ENCODE measurements at places on chromosomes 5 and 9. TPM values are rescaled to one million over a fixed set of nuclear protein-coding genes. Genes with fewer than 3 reads are reported as not detected.

- no peak for DNase-seq
- no peaks in the 10 kb centered on the region for H3K36me3 ChIP-seq
- no peaks in the 10 kb centered on the region for H3K27me3 ChIP-seq
- H3K27ac ChIP-seq: no peak overlapping the region
- no peak overlapping the region for H3K4me3 ChIP-seq
Observed at GRCh38 chr9:16461851-16462250, 408.6 kb downstream of the BNC2 start.

DNA sequence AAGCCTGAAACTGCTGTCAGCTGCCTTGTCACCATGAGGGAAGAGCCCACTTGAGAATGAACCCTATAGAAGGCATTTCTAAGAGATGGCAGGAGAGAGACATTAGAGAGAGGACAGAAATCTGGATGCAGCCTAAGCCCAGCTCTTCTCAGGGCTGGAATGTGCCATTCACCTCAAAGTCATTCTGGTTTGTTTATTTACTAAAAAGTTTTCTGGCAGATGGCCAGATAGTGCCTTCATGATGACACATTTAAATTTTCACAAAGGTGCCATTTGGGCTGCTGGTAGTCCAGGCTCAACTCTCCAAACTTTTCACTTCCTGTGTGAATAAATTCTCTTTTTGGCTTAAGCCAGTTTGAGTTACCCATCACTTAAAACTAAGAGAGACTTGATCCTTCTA is 144.6 kb upstream of the ZNF366 start:
- H3K27ac ChIP-seq: no peak overlapping the region
- DNase-seq: no peak
- H3K4me3 ChIP-seq: no peak overlapping the region
- H3K36me3 ChIP-seq: no peaks in the 10 kb centered on the region
- H3K4me1 ChIP-seq: no peaks in the 10 kb centered on the region
- H3K27me3 ChIP-seq: no peaks in the 10 kb centered on the region

- H3K27me3 ChIP-seq: no peaks in the 10 kb centered on the region
- DNase-seq: no peak
- H3K36me3 ChIP-seq: no peaks in the 10 kb centered on the region
- H3K4me3 ChIP-seq: no peak overlapping the region
Observed at GRCh38 chr5:61878471-61878870, 427.5 kb upstream of the KIF2A start.

DNA sequence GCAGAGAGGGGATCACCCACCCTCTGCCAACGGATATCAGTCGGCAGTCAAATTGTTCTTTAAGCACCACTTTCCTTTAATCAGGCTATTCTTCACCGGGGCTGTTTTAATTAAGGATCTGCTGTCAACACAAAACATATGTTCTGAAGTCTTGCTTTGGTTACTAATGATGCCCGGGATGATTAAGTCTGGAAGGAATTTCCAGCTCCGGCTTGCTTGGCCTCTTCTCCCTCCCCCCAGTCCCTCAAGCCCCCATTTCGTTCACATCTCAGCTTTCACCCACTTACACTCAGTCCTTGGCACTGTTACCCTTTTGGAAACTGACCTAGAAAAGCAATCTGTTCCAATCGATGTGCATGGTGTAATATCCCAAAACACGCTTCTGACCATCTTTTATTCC is 74.7 kb downstream of the MSX2 start:
- no peak for DNase-seq
- H3K36me3 ChIP-seq: no peaks in the 10 kb centered on the region
- no peaks in the 10 kb centered on the region for H3K27me3 ChIP-seq
- H3K4me1 ChIP-seq: no peaks in the 10 kb centered on the region

DNA sequence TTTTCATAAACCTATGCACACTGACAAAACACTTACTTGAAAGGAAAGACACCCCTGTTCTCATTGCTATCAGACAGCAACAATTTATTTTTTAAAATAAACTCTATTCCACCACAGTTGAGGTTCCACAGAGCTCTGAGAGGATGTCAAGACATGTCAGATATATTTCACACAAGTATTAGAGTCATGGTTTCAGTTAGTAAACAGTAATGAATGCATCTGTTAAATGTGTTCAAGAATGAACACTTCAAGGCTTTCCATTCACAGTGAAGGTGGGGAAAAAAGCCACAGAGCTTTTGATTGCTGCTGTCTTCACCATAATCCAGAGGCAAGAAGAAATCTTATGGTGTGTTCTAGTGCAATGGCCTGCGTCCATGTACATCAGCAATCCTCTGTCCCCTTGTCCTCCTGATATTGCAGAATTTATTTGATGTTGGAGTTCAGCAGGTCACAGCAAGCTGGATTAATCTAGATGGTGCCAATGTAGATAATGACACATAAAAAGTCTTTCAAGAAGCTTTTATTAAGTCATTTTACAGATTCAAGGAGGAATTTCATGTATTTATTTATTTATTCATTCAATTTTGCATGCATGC is 146.8 kb downstream of the GHR start:
- H3K4me1 ChIP-seq: no peaks in the 10 kb centered on the region
- no peak overlapping the region for H3K4me3 ChIP-seq
- H3K27me3 ChIP-seq: no peaks in the 10 kb centered on the region
- no peaks in the 10 kb centered on the region for H3K36me3 ChIP-seq
- H3K27ac ChIP-seq: no peak overlapping the region

DNA sequence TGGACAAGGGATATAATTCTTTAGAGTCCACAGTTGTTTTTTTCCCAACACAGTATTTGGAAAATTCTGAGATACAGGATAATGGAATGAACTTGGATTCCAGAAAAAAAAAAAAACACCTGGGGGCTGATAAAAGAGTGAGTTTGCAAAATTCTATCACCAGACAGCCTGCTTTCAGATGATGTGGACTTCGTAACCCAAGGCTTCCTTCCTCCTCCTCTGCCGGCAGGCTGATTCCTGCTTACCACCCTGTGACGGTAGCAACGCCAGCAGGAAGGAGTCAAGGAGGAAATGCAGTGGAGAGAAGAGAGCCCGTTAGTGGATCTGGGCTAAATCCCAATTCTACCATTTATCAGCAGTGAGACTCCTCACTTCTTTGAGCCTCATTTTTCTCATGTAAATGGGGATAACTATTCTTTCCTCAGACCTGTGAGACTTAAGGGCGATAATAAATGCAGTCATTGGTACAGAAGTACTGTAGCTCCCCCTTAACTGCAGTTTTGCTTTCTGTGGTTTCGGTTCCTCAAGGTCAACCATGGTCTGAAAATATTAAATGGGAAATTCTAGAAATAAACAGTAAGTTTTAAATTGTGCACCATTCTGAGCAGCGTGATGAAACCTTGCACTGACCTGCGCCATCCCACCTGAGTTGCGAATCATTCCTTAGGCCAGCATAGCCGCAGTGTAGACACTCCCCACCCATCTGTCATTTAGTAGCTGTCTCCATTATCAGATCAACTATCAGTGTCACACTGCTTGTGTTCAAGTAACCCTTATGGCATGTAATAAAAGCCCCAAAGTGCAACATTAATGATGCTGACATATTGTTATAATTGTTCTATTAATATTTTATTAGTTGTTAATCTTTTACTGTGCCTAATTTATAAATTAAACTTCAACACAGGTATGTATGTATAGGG is 71.4 kb downstream of the DCP2 start:
- no peaks in the 10 kb centered on the region for H3K27me3 ChIP-seq
- H3K4me1 ChIP-seq: no peaks in the 10 kb centered on the region
- H3K36me3 ChIP-seq: no peaks in the 10 kb centered on the region
- no peak overlapping the region for H3K4me3 ChIP-seq
- H3K27ac ChIP-seq: no peak overlapping the region

DNA sequence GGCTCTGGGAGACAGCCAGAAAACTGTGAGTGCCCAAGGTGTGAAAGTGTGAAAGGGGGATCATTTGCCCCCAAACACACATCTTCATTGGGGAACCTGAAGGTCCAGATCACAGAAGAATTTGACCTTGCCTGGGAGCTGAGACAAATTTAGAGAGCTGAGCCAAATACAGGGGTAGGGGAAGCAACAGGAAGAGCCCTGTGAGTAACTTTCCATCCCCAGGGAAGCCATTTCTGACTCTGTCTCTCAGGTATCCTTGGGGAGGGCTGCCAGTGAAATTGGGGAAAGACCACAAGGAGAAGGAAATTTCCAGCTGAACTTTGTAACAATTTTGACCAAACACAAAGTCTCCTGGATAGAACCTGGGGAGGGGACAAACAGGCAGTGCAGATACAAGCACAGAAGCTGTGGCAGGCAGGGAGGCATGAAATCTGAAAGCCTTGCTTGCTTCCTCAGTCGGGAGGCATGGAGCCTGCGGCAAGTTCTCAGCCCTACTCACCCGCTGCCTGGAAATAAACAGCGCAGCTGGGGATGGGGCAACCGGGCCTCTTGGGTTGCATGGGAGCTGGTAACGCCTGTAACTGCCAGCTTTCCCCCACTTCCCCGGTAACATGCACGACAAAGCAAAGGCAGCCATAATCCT is 31.5 kb upstream of the ZCCHC9 start:
- no peaks in the 10 kb centered on the region for H3K27me3 ChIP-seq
- no peaks in the 10 kb centered on the region for H3K36me3 ChIP-seq
- DNase-seq: no peak
- H3K27ac ChIP-seq: no peak overlapping the region
- no peak overlapping the region for H3K4me3 ChIP-seq
- no peaks in the 10 kb centered on the region for H3K4me1 ChIP-seq

DNA sequence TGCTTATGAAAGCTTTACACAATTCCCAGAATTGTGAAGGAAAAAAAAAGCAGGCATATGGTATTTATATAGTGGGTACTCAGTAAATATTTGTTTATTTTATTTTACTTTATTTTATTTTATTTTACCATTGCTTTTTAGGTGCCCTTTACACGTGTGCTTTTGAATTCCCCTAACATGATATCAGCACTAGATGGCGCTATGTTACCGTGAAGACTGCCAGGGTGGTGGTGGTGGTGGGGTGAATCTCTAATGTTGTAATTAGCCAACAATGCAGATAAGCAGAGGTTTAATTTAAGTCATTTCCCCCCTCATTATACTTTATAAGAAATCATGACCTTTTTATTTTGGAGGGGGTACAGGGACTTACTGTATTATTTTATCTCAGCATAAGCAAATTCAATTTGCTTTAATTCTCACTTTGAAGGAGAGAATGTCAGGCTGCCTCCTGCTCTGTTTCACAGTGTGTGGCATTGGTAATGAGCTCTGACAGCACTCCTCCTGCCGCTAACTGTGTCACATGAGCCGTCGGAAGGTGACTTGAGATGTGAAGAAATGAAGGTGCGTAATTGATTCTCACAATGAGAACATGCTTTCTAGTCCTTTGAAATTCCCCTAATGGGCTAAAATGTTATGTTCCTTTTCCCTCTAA is 165.6 kb downstream of the YTHDC2 start:
- H3K4me3 ChIP-seq: no peak overlapping the region
- no peaks in the 10 kb centered on the region for H3K4me1 ChIP-seq
- no peak for DNase-seq
- H3K27me3 ChIP-seq: no peaks in the 10 kb centered on the region

DNA sequence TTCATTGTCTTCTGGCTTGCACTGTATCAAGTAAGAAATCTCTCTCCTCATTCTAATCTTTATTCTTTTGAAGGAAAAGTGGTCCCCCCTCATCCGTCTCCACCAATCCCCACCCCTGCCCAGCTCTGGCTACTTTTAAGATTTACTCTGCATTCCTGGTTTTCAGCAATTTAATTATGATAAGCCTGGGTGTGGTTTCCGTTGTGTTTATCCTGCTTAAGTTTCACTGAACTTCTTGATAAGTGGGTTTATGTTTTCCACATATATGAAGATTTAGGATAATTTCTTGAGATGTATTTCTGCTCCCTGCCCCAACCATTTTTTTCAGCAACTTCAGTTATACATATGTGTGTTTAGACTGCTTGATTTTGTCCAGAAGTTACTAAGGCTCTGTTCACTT is 46.5 kb downstream of the PTBP3 start:
- no peaks in the 10 kb centered on the region for H3K36me3 ChIP-seq
- H3K4me3 ChIP-seq: no peak overlapping the region
- H3K4me1 ChIP-seq: no peaks in the 10 kb centered on the region
- no peaks in the 10 kb centered on the region for H3K27me3 ChIP-seq
- DNase-seq: no peak

DNA sequence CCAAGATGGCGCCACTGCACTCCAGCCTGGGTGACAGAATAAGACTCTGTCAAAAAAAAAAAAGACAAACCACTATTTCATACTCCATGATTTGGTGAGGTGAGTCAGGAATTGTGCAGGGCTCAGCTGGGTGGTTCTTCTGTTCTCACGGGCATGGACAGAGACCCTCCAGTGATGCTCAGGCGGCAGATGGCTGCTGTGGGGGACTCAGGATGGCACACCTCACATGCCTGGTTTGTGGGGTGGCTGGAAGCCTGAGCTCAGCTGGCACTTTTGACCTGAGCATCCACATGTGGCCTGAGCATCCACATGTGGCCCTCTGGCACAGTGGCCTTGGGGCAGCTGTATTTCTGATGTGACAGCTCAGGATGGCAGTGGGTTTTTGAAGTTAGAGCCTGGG is 217.2 kb downstream of the IRX2 start:
- no peak overlapping the region for H3K4me3 ChIP-seq
- DNase-seq: no peak
- H3K27ac ChIP-seq: no peak overlapping the region
- no peaks in the 10 kb centered on the region for H3K36me3 ChIP-seq
- no peaks in the 10 kb centered on the region for H3K4me1 ChIP-seq
- no peaks in the 10 kb centered on the region for H3K27me3 ChIP-seq

The PCDHGA8 gene
- 0.04 TPM for total RNA-seq

The SLC6A18 gene
- total RNA-seq: not detected

The SHISAL2B gene
- total RNA-seq: not detected

Data from CD8-positive, alpha-beta memory T cell (primary cell).